Stimulated activated CD4-positive, alpha-beta T cell treated with anti-CD3 and anti-CD28 coated beads, Interleukin-15, amount 100 ng/mL, for 1 hour (primary cell): ENCODE measurements at places on chromosomes 16 and 17.

DNA sequence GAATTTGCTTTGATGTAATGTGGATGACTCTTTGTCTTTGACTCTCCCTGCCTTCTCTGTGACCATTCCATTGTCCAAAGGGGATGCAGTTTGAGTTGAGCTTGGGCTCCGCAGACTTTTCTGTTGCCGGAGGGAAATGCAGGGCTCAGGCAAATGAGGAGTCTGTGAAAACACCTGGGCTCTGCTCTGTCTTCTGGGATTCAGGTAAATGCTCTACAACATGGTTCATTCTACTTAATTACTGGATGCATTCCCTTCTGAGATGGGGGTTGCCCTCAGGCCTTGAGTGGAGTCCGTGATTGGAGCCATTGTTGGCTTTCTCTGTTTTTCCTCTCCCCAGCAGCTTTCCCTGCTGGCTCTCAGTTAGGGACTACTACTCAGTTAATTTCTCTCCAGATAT, 26.4 kb upstream of the SPNS2 start:
- no peak for DNase-seq

DNA sequence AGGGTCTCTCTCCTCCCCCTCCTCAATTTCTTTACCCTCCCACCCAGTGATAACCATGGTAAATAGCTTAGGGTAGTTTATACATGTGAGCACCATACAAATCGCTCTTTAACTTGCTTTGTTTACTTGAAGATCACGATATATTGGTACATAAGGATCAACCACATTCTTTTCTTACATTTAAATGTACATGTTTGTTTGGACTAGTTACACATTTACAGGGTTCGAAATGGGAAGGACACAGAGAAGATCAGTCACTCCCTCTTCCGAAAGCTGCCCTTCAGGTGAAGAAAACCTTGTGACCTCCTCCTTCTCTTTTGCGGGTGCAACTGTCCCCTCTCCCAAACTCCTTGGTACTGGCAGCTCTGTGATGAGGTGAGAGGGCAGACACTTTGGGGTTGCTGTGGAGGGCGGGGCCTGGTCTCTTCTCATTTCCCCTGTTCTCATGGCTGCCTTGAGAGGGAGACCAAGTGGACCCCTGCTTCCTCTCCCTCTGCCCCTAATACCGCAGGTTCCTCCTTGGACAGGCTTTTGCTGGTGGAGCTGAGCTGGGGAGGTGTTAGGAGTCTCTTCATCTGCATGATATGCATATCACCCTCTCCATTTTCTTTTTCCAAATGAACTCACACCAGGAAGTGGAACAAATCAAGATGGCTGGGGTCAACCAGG, 4.7 kb upstream of the PIK3R6 start:
- DNase-seq: no peak

GRCh38 chr17:28738680-28739384, 5.0 kb upstream of the TRAF4 start:
- no peak for DNase-seq

DNA sequence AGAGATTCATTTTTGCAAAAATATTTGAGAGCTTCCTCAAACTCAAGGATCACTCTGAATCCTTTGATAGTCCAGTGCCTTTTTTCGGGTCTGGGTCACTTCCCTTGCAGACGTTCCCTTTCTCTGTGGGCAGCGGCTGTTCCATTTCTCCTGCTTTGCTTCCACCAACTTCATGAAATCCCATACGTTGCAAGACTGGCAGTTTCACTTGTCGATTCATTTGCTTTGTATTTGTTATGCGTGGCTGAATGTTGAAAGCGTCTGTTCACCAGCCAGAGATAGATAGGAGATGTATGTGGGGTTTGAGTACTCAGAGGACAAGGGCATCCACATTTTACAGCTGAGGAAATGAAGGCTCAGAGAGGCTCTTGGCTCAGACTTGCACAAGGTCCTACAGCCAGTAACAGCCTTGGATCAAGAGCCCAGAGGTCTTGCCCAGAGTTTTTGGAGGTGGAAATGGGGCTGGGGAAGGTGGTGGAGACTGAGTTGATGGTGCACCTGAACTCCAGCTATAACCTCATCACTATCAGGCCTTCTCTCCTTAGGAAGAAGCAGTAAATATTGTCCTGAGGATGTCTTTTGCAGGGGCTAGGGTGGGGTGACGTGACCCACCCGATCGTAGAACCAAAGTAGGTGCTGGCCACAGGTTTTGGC, 1.3 kb upstream of the CCDC102A start:
- DNase-seq: no peak
